ENCODE measurements at places on chromosomes 12 and 14. TPM values are rescaled to one million over a fixed set of nuclear protein-coding genes. Genes with fewer than 3 reads are reported as not detected.

Gene RPL10L
- total RNA-seq, result not detected

Gene GPX2
- not detected for total RNA-seq

Gene SSPN
- total RNA-seq, result not detected

Gene CLEC7A
- total RNA-seq, result 0.68 TPM

Gene TPH2
- total RNA-seq, result not detected

Gene SOCS4
- 38.0 TPM for total RNA-seq

Gene OTUB2
- total RNA-seq, result 1.8 TPM

Gene SMCO2
- not detected for total RNA-seq

Gene TTC6
- not detected for total RNA-seq

Gene SLC7A8
- total RNA-seq, result 2.5 TPM

Gene KLHDC1
- total RNA-seq, result 2.0 TPM

Gene HOXC4
- total RNA-seq, result 1.4 TPM

Gene HOXC6
- total RNA-seq, result not detected

Gene ACVRL1
- total RNA-seq, result 0.07 TPM

Gene ASB2
- total RNA-seq, result 98.0 TPM

Gene CABP1
- 0.18 TPM for total RNA-seq

Gene AQP6
- total RNA-seq, result not detected

Gene KRT77
- total RNA-seq, result not detected

Gene RTL1
- total RNA-seq, result not detected

Gene SLC2A14
- total RNA-seq, result 0.15 TPM

Gene PIWIL1
- not detected for total RNA-seq

Gene BICDL1
- 109 TPM for total RNA-seq

Gene MYF5
- total RNA-seq, result not detected

Gene ATF7
- 28.1 TPM for total RNA-seq

Gene LGR5
- total RNA-seq, result not detected

Gene GYS2
- not detected for total RNA-seq

Gene SIRT4
- 1.9 TPM for total RNA-seq

Gene ADGRD1
- 1.3 TPM for total RNA-seq

Gene PZP
- total RNA-seq, result not detected

All from CD8-positive, alpha-beta memory T cell (primary cell).